ENCODE measurements at places on chromosomes 7 and 10.
A peak's percentile ranks its signal among the peaks of the same experiment; 100 is the strongest.

GRCh38 chr7:359226-359765 lies 69.3 kb downstream of the FOXL3 start:
- no peak for DNase-seq

DNA sequence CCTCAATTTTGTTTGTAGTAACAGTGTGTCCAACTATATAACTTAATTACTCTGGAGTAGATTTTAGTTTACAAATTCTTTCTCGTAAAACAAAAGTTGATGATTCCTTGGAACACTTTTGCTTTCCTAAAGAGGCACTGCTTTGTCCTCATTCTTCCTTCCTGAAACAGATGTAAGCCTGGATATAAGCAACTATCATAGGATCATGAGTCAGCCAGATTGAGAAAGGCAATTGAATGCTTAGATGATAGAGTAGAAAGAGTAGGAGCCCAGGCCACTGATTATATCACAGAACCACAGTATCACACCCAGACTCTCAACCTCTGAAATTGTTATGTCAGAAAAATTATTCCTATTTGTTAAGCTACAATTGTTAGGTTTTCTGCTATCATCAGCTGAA lies 69.9 kb downstream of the TMEM106B start:
- DNase-seq: no peak

DNA sequence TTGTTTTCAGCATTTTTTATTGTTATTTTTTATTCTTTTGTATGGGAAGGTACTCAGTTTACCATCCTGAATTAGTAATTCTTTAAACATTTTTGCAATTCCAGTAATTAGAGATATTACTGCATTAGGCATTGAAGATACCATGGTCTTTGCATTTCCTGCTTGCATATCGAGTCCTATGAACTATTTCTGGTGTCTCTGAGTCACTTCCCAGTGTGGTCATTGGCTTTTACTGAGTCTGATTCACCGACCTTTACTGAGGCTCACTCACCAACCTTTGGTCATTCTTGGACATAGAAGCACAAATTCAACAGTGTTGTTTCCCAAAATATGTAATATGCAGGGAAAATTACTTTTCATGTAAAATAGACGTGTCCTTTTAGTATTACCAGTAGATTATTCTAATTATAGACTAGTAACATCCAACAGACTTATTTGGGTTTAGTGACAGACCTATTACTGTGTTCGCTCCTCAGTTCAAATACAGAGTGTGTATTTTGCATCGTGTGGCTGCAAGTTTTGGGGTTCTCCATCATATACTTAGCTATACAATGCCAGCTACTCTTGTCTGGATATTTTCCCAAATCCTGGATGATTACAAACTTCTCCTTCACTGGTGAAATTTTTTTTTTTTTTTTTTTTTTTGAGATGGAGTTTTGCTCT lies 180.7 kb upstream of the PRSS1 start:
- no peak for DNase-seq

GRCh38 chr7:98701372-98701771 lies 84.3 kb downstream of the NPTX2 start:
- DNase-seq: no peak

DNA sequence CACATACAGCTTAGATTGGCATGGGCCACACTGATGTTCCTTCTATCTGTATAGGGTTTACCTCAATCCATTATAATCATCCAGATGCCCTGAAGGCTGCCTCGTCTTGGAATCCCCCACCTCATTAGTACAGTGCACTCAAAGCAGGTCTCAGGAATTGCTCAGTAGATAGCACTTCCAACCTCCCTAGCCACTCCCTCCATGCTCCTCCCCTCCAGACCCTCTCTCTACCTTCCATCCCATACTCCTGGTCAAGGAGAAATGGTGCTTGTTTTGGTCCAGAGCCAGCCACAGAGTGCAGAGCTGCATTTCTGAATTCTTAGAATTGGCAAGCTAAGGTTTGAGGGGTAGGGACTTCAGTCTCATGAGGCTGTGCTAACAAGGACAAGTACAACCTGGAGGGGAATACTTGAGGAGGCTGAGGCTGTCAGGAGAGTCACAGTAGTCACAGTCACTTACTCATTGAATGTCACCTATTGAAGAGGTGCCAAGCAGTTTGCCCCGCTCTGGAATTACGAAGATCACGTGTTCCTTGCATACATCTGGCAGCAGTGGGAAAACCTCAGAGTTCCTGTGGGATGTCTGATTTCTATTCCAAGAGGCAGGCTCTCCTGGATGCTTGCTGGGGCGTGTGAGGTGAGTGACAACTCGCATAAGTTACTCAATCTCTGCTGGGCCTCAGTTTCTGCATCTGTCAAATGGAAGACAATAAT lies 60.7 kb upstream of the ZNF746 start:
- DNase-seq: no peak

- DNase-seq: no peak
Observed at GRCh38 chr10:97898429-97898828, 48.8 kb downstream of the GOLGA7B start.

GRCh38 chr7:157614457-157615020 lies 277.7 kb downstream of the DNAJB6 start:
- no peak for DNase-seq

GRCh38 chr7:16698200-16698905 lies 52.4 kb downstream of the BZW2 start:
- no peak for DNase-seq

DNA sequence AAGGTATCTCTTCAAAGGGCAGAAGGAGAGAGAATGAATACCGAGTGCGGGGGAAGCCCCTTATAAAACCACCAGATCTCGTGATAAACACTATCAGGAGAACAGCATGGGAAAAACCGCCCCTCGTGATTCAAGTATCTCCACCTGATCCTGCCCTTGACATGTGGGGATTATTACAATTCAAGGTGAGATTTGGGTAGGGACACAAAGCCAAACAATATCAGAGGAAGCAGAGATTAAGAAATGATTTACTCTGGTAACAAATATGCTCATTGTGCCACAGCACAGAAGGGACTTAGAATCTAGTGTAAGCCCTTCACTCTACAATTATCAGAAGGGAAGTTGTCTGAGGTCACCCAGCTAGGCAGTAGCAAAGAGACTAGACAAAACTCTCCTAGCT lies 40.1 kb upstream of the ZNRF2 start:
- no peak for DNase-seq

GRCh38 chr7:126657599-126658358 lies 595.0 kb downstream of the GRM8 start:
- no peak for DNase-seq

- DNase-seq: no peak
Observed at GRCh38 chr10:2681891-2682290, 385.5 kb upstream of the PFKP start.

DNA sequence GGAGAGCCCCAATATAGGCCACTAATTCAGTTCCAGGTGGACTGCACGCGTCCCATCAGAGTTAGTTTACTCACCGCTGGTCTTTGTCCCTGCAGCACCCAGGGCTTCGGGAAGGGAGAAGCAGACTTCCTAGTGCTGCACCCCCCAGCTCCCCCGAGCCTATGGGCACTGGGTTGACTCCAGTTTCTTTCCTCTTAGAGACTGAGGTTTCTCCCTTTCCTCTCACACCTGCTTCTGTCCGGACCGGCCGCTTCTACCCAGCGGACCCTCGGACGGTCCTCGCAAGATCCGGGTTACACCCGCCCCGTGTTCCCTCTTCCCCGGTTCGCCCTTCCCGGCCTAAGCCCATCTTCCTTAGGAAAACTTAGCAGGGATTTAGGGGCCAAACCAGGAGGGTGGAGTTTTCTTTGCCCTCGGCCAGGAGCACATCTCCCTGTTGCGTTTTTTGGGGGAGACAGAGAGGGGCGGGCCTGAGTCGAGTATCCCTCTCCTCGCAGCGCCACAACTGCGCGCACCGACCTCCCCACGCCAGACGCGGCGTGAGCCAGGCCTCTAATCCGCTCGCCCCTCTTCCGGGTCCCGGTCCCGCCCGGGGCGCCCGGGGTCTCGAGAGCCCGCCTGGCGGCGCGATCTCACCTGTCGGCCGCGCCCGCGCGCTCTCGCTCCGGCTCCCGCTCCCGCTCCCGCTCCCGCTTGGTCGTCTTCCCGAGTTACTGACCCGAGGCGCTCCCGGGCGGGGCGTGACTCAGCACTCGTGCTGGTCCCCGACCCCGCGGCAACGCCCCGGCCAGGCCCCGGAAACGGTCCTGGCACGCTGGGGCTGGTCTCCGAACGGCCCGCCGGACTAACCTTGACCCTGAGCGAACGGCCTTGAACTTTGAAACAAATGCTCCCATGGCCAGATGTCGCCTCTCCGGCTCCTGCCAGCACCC lies at the start of gene AIFM2:
AIFM2 (minus strand) TSS at position 728 of the 932 bp plus-strand sequence. CDS start 8,741 bp downstream, outside the sequence.
- peak; percentile 38 for DNase-seq

DNA sequence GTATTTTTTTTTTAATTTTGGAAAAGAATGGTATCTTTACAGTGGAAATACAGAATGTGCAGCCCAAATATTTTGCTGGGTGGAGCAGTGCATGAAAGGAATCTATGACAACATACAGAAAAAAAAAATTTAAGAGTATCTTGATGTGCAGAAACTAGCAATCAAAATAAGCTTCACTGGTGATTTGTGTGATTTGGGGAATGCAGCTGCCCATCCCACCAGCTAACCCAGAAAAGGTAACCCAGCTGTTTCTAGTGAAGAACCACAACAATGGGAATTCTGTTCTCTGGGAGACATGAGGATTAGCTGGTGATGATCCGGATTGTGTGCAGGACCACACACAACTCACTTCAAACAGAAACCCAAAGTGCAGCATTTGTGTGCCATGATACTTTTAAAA lies 375.5 kb downstream of the SEMA3D start:
- DNase-seq: no peak

- no peak for DNase-seq
Observed at GRCh38 chr7:109109558-109109957, 539.9 kb downstream of the DNAJB9 start.

- no peak for DNase-seq
Observed at GRCh38 chr10:548238-548901, 141.1 kb downstream of the DIP2C start.

DNA sequence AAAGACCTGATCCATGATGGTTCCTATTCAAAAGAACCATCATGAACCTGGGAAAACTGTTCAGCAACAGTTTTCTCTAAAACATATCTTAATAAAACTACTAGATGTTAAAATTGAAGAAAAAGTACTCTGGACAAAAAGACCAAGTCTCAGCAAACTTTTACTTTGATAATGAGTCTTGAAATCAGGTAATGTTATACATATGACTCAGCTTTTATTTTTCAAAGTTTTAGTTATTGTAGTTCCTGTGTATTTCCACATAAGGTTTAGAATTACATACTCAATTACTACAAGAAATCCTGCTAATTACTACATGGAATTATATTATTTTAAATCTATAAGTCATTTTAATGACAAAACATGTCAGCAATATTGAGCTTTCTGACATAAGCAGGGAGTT lies 42.2 kb downstream of the ZNF33B start:
- no peak for DNase-seq

DNA sequence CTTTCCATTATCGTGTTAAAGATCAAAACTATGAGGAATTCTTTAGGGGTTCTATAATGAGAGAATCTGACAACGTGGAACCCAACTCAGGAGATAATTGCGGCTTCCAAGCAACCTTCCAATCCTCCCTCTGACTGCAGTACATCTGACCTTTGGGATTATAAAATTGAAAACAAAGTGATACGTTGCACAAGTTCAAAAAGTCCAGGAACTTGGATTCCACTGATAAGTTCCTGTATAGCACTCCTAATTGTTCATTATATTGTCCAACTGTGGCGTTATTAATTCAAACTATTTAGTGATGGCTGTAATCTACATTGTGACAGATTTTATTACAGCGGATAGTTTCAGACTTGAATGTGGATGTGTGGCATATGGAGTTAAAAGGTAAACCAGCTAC lies 15.4 kb downstream of the MALRD1 start:
- no peak for DNase-seq

DNA sequence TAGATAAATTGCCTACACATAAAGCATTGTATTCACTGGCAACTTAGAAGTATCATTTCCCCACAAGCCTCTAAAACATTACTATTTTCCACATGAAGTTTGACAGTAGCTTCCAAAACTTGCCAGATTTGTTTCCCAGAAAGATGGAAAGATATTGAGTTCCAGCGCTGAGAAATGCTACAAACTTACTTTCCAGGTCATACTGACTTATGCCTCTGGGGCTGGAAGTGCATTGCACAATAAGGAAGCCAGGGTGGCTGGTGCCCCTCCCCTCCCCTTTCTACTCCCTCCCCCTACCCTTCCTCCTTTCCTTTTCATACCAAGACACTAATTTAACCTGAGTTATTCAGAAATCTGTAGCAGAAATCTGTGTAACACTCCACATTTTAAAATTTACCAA lies 212.6 kb downstream of the WDR37 start:
- DNase-seq: no peak

DNA sequence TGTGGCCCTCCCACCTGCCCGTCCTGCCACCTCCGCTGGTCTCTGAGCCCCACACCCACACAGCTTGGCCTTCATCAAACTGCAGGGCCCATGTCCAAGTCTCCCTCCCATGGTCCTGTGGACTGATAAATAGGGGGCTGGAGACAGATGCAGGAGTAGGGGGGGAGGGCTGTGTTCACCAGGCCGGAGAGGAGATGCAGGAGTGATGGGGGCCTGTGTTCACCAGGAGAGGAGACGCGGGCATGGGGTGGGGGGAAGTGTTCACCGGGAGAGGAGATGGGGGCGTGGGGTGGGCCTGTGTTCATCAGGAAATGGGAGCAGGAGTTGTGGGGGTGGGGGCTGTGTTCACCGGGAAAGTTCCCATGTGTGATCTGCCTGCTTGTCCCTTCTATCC lies 37.0 kb downstream of the JAKMIP3 start:
- DNase-seq: no peak

- DNase-seq: no peak
Observed at GRCh38 chr7:2088801-2089200, 143.9 kb downstream of the MAD1L1 start.

- no peak for DNase-seq
Observed at GRCh38 chr10:23469596-23470237, 30.8 kb downstream of the OTUD1 start.

DNA sequence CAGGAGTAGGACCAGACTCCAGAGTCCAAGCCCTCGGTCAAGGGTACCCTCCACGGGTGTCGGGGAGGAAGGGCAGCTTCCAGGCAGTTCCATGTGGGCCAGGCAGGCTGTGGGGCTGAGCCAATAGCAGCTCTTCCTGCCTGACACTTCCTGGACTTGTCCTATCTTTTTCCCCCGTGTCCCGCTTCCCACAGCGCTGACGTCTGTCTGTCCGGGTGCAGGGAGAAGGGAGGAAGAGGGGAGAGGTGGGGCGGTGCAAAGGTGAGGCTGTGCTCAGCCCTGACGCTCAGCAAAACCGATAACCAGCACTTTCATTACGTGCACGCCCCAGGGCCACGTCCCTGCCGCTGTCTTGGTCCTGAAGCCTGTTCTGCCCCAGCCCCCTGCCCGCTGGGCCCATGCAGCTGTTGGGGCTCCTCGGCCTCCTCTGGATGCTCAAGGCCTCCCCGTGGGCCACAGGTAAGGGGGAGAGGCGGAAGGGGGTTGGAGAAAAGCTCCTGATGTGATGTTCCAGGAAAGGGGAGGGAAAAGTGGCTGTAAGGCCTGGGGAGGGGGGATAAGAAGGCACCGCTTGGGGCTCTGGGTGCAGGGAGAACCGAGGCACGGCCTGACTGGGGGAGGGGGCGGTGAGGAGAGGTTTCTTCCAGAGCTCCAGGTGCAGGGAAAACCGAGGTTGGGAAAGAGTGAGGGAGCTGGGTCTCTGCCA lies at the start of gene MUC3A:
MUC3A (plus strand) TSS at position 308 of the 706 bp plus-strand sequence; CDS start at position 399, 91 bp downstream.
- no peak for DNase-seq
